Fibroblast of skin of right quadriceps (primary cell): ENCODE measurements at places on chromosomes 4 and X.

DNA sequence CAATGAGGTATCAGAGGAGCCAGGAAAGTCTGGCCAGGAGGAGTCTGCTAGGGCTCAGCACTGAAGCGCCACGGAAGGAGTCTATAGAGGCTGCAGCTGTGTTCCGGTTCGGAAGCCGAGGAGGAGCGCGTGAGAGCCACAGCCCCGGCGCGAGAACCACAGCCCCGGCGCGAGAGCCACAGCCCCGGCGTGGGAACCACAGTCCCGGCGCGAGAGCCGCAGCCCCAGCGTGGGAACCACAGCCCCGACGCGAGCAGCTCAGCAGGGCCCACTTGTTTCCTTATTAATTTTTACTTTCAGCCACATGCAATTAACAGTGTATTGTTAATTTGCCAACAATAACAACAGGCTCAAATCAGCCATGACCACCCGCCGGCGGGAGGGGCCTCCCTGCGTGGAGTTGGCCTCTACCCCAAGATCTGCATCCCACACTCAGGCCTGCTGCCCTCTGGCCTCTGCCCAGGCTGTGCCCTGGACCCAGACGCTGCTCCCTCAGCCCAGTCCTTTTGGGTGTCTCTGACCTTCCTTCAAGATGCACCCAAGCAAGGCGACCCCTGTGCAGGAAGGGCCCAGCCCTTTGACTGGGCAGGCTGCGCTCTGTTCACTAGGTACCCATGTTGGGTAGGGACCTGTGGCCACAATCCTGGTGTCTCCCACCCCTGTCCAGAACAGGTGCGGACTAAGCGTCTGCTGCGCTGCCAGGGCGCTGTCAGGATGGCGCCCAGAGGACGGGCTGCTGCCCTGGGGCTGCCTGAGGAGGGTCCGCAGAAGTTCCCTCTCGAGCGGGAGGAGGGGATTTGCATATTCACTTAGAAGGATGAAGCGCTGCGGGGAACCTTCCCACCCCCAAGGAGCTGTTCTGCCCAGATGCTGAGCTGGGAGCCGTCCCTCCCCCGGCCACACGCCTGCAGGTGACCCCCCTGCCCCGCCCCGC lies 113.8 kb downstream of the ADRA2C start:
- no peak for DNase-seq

DNA sequence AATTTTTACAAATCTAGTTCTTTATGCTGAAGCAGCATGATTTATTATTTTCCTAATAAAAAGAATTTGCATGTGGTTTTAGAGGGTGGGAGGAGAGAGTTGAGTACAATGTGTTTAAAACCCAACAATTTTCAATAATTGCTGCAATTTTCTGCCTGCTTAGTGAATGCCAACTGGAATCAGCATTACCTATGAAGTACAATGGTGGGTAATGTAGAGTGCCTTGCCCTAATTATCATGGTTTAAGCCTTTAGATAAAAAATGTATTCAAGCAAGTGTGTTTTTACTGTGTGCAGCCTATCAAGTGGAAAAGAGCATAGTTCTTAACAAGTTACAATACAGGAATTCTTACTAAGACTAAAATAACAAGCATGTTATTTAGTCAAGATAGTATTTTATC lies 77.9 kb upstream of the ANKRD50 start:
- no peak for DNase-seq

DNA sequence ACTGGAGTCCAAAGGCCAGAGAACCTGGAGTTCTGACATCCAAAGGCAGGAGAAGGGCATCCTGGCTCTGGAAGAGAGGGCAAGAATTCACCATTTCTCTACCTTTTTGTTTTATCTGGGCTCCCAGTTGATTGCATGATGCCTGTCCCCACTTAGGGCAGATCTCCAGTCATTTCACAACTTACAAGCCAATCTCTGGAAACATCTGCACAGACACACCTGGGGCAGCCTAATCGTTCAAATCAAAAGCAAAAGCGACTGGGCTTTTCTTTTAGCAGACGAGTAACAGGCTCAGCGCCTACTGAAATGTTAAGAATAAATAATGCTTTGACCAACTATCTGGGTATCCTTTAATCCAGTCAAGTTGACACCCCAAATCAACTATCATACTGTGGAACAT lies 136.0 kb upstream of the NPY2R start:
- no peak for DNase-seq

DNA sequence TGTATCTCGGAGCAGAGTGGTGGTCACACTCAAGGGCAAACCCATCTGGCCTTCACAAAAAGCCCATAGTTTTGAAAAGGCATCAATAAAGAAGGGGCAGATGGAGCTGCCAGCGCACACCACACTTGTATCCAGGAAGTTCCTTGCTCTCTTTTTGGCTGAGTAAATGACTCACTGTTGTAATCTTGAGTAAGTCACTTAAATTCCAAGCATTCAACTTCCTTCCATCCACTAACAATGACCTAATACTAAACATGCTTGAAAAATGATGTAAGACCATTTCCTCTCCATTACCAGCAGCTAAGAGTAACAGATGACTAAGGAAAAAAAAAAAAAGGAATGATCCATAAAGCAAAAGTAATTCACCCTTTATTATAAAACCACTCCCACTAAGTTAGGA lies 32.4 kb upstream of the MYOZ2 start:
- peak; percentile 98 for DNase-seq

- DNase-seq: peak; percentile 45
Measured at GRCh38 chrX:20594985-20595384, 328.3 kb upstream of the RPS6KA3 start.

- DNase-seq: no peak
Measured at GRCh38 chr4:74665346-74665745, 129.0 kb downstream of the BTC start.

- no peak for DNase-seq
Measured at GRCh38 chr4:95183656-95184408, 364.9 kb downstream of the UNC5C start.

GRCh38 chr4:39233783-39234182 lies 51.5 kb downstream of the WDR19 start:
- DNase-seq: no peak

GRCh38 chr4:169540774-169541173 lies 71.6 kb downstream of the NEK1 start:
- no peak for DNase-seq

DNA sequence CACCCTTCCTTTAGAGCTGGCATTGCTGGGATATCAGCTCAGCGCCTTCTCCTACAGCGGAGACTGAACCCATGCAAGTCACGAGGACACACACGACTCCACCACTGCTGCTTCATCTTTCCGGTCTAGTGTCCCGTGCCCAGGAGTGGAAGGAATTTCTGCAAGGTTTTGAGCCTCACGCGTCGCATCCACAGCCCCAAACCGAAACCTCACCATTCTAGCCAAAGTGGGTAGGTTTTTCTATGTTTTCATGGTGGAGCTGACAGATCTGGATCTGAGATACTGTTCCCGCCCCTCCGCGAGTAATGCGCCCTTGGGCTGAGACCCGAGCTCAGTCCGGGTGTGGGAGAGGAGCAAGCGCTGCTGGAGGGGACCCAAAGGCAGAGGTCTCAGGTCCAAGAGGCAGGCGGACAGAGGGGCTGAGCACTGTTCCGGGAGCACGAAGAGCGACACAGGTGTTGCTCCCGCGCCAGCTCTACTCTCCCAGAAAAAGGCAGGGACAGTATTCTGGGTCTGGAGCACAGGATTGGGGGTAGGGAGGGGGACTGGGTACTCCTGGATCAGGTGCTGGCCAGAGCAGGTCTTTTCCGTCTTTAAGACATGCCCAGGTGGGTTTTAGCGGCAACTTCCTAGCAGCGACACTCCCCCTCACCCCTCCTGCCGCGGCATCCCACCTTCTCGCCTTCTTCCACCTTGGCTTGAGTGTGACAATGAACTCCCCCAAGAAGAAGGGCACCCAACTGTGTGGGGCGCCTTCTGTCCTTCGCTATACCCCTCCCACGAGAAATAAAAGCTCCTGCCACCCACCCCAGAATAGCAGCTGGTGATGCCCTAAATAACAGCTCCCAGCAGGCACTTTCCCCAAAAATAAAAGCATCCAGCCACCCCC lies 1.8 kb downstream of the EPHA5 start:
- peak; percentile 29 for DNase-seq

DNA sequence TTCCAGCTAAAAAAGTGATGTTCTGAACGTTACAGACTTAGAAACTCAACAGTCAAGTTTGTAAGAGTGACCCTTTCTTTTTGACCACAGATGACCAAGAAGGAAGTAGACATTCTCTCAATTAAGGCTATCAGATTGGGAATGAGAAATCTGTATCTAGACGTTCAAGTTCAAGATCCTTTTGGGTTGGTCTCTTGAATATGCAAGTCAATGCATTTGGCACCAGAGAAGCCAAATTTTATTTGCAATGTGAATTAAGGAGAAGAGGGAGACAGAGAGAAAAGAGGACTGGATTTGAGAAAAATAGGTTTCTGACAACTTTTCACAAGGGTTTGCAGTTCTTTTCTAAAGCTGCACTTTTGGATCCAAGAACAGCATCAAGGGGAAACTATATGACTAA lies 17.5 kb upstream of the SULT1E1 start:
- DNase-seq: no peak
